ENCODE measurements at places on chromosomes 7 and 10. TPM values are rescaled to one million over a fixed set of nuclear protein-coding genes. Genes with fewer than 3 reads are reported as not detected.
A peak's percentile ranks its signal among the peaks of the same experiment; 100 is the strongest.

DNA sequence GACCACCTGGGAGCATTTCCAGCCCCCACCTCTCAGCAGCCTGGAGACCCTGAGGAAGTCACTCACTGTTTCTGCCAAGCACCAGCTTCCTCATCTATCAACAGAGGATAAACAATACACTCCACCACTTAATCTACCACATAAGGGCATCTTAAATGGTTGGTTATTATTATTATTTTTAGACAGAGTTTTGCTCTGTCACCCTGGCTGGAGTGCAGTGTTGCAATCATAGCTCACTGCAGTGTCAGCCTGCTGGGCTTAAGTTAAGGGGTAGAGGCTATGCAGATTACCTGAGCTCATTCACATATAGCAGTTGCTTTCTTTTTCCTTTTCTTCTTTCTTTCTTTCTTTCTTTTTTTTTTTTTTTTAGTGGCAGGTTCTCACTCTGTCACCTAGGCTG is 59.5 kb upstream of the ELN start:
- no peak for DNase-seq

GRCh38 chr10:44323838-44324237 is 61.1 kb downstream of the CXCL12 start:
- no peak for DNase-seq

GRCh38 chr7:95376632-95377400 is 19.4 kb downstream of the PON3 start:
- no peak for DNase-seq

DNA sequence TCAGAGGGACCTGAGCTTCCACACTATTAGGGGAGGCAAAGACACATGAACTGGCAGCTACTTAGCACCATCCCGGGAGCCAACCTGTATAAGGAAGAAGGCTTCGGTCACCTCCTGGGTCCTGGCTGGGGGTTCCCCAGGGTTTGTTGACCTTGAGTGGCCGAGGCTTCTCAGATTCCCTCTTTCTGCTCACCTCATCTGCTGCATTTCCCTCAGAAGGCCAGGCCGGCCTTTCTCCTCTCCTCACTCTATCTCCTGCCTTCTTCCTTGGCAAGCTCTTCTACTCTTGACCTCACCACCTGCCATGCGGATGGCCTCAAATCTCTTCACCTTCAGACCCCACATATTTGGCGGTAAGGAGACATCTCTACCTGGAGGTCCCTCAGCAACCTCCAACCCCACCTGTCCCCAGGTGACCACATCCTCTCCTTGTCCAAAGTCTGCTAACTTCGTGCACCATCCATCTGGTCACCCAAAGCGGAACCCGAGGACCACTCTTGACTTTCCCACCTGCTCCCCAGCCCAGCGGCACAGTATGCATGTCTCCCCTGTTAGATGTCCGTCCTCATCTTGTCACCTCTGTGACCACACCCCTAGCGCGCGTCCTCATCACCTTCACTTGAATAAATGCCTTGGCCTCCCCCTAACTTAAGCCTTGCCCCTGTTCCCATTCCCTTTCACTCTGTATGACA is 133.8 kb upstream of the UNC5B start:
- peak; percentile 77 for DNase-seq

DNA sequence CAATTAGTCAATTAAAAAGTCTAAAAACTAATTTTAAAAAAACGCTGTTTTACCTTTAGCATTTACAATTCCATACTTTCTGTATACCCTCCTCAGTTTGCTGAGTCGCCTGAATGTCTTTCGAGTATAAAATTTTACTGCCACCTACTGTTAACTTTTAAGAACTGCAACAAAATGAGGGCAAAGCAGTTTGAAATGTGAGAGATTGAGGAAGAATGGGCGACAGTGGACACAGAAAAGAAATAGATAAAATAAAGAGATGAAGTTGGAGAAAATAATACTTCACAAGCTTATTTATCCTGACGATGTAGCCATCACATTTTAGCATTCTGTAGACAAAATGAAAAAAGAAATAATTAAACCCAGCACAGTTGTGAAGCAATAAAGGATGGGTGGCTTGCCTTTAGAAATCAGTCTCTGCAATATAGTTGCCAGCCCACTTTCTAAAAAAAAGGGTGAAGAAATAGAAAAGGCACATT is 110.8 kb upstream of the PTN start:
- no peak for DNase-seq

GRCh38 chr7:140049339-140050024 is 13.3 kb downstream of the PARP12 start:
- DNase-seq = no peak

DNA sequence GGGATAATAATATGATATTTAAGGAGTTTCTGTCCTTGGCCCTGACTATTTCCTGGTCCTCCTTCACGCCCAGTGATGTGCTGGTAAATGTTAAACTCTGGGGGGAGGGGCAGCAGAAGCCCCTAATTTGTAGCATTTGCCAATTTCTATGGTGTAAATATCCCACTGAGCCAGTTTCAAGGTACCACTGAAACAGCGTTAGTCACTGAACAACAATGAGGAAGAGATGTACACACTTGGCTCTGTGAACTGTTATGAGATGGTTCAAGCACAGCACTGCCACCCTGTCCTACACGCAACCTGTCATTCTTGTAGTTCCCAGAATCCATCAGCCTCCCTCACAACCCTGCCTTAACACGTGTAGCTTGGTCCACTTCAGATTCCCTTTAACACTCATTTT is 39.8 kb downstream of the MET start:
- DNase-seq = no peak

GRCh38 chr7:31071645-31072029 is 19.5 kb downstream of the ADCYAP1R1 start:
- no peak for DNase-seq

- DNase-seq = no peak
Measured at GRCh38 chr10:131318291-131318690, 6.8 kb upstream of the TCERG1L start.

DNA sequence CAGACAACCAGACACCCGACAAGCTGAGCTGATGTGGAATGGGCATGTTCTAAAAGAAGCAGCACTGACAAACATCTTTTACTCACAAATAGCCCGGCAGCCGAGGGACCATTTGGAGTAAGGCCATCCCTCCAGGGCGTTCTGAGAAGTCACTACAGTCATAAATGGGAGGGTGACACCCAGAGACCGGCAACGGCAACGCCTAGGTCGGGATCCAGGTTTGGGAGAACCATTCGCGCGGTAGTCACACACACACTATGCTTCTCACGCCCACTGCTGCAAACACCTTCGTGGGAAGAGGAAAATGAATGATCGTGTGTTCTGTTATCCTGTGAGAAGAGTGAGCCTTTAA is 9.8 kb downstream of the TNS3 start:
- DNase-seq = no peak

The ENTPD7 gene
- total RNA-seq = 9.2 TPM

The POLR2J2 gene
- total RNA-seq = 7.1 TPM

The ZNF467 gene
- 11.5 TPM for total RNA-seq

The GRM3 gene
- not detected for total RNA-seq

The UPK3BL2 gene
- total RNA-seq = 9.9 TPM

The TRIM74 gene
- total RNA-seq = 0.61 TPM

The CALY gene
- total RNA-seq = not detected

The SLC4A2 gene
- 130 TPM for total RNA-seq

The SRI gene
- total RNA-seq = 118 TPM

The MMRN2 gene
- total RNA-seq = 78.4 TPM

The CDH23 gene
- 9.7 TPM for total RNA-seq
